Coronary artery (tissue), 2 donors: ENCODE measurements at places on chromosomes 16 and 17.
A peak's percentile ranks its signal among the peaks of the same experiment; 100 is the strongest.

- DNase-seq = no peak
Measured at GRCh38 chr17:41186872-41187271, 2.2 kb upstream of the KRTAP4-1 start.

GRCh38 chr17:47905221-47905733 lies 9.2 kb downstream of the SP2 start:
- peak; percentile 87 for DNase-seq

- no peak for DNase-seq
Measured at GRCh38 chr16:57313509-57313908, 29.0 kb upstream of the PLLP start.

GRCh38 chr17:63838631-63839171 lies 3.8 kb downstream of the SMARCD2 start:
- peak; percentile 98 for DNase-seq

DNA sequence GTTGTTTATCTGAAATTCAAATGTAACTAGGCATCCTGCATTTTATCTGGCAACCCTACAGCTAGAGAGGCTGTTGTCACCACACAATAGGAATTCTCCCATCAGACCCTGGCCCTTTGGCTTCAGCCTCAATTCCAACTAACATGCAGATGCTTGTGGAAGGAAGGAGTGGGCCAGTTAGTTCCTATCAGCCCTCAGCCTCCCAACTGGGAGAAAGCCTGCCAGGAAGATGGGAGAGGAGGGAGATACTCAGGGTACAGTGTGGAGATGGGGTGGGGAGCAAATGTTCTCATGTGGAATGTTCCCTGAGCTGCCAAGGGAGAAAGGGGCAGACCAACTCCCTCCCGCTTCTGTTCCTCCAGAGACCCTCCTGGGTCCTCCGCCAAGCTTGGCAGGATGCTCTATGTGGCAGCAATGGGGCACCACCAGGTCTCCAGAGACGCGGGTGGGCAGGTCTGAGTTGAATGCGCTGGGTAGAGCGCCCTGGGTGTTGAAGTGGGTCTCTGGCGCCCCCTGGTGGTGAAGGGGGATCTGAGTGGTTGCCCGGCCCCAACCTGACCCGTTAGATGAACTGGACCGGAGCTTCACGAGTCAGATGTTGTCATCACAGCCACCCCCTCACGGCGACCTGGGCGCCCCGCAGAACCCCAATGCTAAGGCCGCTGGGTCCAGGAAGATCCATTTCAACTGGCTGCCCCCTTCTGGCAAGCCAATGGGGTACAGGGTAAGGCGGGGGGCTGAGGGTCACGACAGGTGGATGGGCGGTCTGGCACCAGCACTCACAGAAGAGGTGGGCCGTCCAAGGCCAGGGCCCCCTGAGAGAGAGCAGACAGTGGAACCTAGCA lies 15.2 kb downstream of the GALK1 start:
- peak; percentile 84 for DNase-seq

DNA sequence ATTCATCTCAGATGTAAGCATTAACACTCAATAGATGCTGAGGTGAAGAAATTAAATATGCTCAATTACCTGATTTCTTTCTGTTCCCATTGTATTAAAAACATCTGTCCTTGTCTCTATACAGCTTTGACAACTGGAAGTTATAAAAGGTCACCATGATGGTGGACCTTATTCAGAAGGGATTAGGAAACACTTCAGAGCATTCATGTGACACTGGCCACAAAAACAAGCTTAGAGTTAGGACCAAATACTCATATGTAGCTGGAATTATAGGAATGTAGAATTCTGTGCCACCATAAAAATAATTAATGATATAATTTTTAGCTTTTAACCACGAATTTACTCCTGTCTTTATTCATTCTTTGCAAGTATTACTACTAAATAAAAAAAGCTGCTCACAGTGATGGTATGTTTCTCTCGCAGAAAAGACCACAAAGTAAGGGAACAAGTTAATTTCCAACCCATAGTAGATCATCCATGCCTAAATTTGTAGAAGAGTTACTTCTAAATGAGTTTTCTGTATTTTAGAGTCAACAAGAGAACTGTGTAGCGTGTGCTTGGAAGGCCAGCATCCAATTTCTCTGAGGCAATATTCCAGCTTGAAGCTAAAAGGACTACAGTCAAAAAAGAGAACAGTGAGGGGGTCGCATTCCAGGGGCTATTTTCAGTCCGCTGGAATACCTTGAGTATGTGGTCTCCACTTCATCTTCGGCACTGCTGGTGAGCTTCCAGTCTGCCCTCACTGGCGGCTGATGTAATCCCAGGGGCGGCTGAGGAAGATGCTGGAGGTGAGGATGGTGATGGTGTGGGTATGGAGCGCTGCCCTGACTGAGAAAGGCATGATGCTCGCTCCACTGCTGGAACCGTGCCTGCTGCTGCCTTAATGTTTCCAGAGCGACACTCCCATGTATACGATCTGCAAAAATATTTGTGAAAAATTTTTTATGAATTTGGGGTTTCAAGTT lies 63.7 kb downstream of the CACNG1 start:
- no peak for DNase-seq

GRCh38 chr17:51604299-51605020 lies 344.1 kb downstream of the UTP18 start:
- DNase-seq = no peak

DNA sequence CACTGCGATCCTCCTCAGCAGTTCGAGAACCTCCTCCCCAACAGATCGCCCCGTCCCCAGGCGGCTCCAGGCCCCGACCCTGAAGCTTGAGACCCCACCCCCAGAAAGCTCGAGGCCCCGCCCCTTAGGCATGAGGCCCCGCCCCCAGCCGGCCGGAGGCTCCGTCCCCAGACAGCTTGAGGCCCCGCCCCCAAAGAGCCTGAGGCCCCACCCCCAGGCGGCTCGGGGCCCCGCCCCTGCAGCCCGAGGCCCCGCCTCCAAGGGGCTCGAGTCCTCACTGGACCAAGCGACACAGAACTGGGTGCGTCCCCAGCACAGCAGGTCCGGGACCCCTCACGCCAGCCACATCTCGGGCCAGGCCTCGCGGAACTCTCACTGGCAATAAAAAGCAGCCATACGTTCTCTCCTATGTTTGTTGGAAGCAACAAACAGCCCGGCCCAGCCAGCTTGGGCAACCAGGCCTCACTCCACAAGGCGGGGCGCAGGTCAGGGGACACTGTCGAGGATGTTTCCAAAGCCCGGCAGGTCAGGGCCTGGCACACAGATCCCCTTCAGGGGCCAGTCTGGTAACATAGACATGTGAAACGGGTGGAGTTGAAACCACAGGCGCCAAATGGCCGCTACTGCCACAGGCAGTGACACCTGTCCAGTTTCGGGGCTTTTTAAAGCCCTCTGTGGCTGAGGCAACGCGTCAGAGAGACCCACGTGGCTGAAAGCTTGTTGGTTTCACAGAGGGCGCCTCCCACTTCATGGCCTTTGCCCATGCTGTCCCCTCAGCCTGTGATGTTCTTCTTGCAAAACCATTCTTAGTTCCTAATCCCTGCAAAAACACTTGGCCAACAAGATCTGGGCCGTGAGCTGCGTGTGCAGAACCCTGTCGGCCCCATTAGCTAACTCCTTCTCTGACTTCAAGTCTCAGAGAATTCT lies 224.2 kb downstream of the PARN start:
- no peak for DNase-seq

DNA sequence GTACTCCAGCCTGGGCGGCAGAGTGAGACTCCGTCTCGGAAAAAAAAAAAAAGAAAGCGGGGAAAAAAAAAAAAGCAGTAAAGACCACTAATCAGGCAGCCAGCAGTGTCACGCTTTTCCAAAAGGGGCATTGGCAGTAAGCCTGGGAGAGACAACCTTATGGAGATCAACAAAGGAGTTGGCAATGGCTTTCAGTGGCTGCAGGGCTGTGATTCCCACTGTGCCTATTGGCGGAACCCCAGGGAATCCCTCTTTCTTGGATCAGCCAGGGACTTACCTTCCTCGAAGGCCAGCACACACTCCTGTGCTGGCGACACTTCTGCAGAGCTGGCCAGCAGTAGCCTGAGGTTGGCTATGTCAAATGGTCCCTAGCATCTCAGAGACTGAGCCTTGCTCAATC lies 43.2 kb upstream of the ZFHX3 start:
- DNase-seq = no peak

DNA sequence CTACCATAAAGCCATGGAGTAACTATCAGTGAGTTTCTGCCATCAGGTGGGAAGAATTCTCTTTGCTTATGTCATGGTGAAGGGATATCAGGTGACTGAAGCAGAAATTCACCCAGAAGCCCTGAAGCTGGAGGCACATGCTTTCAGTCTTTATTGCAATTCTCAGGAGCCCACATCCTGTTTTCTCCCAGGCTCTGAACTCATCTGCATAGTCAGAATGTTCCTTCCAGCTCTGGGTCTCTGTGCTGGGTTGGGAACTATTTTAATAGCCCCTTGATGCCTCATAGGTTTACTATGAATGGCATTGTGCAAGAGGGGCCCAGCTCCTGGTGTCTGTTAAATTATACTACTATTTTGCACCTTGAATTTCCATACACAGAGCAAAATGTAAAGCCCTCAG lies 198.4 kb upstream of the SOX9 start:
- DNase-seq = no peak

DNA sequence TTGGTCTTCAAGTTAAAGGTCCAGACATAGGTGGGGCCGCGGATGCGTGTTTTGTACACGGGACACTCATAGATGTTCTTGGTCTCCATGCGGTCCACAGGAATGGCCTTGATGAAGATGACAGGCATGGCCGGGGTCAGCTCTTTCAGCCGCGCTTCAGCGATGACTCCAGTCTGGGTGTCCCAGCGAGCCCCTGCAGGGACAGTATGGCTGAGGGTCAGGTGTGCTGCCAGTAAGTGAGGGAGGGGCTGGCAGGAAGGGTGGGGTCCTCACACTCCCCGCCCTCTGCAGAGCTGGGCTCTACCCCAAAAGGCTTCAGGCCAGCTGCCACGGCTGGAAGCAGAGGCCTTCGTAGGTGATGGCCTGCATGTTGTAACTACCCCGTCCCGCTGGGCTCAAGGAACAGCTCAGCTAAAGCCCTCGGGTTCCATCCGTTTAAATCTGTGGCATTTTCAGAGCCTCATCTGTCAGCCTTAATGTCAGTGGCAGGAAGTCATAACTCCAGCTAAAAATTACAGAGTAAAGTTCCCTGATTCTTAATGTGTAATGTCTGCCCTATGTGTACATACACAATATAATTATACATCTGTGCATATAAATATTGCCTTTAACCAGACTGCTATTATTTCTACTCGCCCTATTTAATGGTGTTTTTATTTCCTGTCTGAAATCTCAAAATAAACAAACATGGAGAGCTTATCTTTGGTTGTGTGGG lies 45.7 kb downstream of the PGS1 start:
- no peak for DNase-seq

DNA sequence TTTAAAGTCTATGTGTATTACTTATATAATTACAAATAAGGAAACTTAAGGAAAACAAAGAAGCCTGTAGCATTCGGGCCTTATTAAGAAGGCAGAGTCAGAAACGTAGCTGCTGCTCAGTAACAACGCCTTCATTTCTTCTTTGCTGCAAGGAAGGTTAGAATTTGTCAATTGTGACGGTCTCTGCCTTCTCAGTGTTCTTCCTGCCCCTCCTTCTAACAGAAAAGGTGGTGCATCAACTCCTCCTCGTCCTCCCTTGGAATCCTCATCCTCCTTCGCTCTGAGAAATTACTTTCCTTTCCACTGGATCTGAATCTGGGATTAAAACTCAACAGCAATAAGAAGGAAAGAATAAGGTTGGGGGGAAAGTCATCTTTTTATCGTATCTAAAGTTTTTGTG lies 63.0 kb downstream of the VPS53 start:
- no peak for DNase-seq

GRCh38 chr16:86074651-86075487 lies 175.9 kb downstream of the IRF8 start:
- DNase-seq = no peak

GRCh38 chr16:1834096-1834495 lies 7.1 kb downstream of the FAHD1 start:
- no peak for DNase-seq

GRCh38 chr16:25580041-25580440 lies 111.7 kb upstream of the HS3ST4 start:
- DNase-seq = no peak

DNA sequence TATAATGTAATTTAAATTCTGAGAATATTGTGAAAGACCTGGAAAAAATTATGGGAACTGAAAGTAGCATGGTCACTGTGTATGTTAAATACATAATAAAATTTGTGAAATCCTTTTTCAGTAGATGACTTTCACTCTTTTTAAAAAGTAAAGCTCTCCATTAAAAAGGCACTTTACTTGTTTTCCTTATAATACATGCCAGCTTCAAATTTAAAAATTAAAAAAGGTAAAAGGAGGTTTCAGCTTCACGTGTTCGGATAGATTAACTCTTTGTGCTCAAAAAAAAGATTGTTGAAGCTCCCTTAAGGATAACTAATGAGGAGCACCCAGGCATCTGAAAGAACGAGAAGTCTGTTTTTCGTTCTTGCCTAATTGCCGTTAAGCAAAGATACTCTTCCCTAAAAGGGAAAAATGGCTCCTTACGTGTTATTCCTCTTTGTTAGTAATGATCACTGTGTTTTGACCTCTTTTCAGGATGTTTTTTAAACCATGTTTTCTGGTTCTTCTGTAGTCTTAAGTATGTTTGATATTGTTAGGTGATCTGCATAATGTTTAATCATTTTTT lies 87.8 kb downstream of the TUBD1 start:
- DNase-seq = no peak

DNA sequence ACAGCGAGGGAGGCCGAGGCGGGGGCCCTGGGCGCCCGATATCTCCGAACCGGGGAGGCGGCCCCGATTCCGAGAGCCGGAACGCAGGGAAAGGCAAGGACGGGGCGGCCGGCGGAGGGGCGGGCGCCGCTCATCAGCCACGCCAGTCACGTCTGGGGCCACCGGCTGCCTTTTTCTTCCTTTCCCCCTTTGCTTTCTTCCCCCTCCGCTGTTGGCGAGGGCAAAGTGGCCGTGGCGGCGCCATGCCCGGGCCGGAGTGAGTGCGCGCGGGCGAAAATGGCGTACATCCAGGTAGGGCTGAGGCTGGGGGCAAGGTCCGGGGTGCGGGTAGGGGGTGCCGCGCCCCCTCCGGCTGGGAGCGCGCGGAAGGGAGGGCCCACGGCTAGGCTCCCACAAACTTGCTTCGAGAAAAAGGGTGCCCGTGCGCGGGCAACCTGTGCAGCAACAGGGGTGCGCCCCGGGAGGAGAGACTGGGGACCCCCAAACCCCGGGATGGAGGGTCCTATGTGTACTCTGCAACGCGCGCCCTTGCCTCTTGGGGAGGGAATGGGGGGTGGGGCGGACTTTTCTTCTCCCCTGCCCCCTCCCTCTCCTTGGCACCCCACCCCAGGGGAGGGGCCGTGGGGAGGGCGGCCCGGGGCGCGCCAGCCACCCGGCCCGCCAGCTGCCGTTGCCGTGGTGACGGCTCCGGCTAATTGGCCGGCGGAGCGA lies 486 bp downstream of the SYT17 start:
- DNase-seq = no peak

- no peak for DNase-seq
Measured at GRCh38 chr17:978103-979093, 1.2 kb downstream of the NXN start.

DNA sequence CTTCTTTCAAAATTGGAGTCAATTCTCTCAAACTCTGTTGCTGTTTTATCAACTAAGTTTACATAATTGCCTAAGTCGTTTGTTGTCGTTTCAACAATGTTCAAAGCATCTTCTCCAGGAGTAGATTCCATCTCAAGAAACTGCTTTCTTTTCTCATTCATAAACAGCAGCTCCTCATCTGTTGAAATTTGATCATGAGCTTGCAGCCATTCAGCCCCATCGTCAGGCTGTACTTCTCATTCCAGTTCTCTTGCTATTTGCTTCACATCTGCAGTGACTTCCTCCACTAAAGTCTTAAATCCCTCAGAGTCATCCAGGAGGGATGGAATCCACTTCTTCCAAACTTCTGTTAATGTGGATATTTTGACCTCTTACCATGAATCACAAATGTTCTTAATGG lies 230.6 kb downstream of the IRF8 start:
- no peak for DNase-seq

- DNase-seq = no peak
Measured at GRCh38 chr16:6247150-6247549, 1085.5 kb upstream of the RBFOX1 start.
